ENCODE measurements at places on chromosomes 5 and 9.
A peak's percentile ranks its signal among the peaks of the same experiment; 100 is the strongest.

DNA sequence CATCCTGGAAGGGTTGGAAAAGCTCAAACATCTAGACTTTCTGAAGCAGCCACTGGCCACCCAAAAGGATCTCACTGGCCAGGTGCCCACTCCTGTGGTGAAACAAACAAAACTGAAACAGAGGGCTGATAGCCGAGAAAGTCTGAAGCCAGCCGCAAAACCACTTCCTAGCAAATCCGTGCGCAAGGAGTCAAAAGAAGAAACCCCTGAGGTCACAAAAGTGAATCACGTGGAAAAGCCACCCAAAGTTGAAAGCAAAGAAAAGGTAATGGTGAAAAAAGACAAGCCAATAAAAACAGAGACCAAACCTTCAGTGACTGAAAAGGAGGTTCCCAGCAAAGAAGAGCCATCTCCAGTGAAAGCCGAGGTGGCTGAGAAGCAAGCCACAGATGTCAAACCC is 87.6 kb downstream of the MAP1B start:
- no peak for DNase-seq

GRCh38 chr9:83656952-83657351 is 34.0 kb downstream of the IDNK start:
- DNase-seq = no peak

DNA sequence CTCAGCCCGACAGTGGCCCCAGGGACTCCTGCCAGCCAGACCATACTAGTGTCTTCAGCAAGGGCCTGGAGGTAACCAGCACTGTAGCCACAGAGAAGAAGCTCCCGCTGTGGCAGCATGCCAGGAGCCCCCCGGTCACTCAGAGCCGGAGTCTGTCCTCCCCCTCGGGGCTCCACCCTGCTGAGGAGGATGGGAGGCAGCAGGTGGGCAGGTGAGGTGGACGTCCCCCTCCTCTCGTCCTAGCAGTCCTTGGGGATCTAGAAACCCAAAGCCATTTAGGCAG is 28.0 kb upstream of the LRRC14B start:
- no peak for DNase-seq

DNA sequence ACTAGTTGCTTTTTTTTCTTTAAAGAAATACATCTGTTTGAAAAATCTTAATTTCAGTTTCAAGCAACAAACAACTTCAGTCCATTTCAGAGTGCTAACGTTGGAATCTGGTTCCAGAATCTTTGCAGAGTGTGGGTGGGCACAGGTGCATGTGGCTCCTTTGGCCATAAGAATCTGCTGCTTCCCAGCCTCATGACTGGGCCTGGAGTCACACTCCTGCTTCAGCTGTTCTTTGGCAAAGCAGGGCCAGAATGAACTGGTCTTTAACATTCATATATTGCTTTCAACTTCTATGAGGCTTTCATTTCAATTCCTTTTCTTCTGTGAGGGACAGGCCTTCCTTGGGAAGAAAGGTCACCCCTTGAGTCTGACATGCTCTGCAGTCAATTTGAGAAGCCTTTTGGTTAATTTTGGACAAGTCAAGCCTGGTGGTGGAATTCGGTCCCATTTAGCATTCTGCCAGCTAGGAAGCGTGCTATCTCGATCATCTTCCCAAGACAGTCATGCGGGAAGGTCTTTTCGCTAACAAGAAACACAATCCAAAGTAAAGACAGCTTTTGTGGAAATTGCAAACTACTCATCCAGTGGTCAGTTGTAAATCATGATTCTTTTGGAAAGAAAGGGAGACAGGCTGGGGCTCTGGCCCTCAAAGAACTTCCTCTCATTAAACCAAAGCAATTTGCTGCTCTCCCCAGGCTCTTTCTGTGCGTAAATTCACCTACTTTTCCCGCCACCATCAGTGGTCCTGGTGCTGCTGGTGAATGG is 55.2 kb downstream of the SLC1A3 start:
- DNase-seq = no peak

DNA sequence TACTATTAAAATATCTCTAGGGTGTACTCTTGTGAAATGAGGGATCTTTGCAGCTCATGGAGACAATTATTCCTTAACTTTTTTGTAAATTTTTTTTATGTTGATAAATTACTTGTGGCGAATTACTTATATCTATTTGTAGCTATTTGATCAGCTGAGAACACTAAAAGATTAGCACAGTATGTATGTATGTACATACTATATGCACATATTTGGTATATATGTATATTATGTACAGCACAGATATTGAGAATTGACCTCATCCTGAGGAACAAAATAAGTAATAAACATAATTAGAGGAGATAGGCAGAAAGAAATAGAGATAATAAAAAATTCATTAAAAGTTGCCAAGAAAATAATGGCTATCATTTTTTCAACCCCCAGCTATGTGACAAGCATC is 11.8 kb downstream of the CDKN2A start:
- DNase-seq = no peak

- DNase-seq = no peak
Measured at GRCh38 chr5:23655674-23656073, 148.3 kb downstream of the PRDM9 start.

GRCh38 chr9:68983008-68983411 is 30.9 kb downstream of the PRKACG start:
- no peak for DNase-seq

- peak; percentile 52 for DNase-seq
Measured at GRCh38 chr5:174910245-174910737, 185.9 kb downstream of the MSX2 start.

DNA sequence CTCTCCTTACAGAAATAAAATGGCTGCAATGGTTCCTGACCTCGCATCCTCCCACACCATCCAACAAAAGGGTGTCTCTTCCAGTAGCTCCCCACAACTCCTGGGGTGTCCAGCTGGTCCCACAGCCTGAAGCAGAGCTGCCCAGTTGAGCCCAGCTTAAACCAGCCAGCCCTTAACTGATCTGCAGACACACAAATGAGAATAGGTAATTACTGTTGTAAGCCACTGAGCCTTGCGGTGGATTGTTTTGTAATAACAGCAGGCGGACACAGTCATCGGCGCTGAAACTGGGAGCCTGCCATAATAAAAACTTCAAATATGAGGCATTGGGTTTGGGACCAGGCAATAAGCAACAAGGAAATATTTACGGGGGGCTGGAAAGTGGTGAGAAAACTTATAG is 10.4 kb upstream of the ZBTB43 start:
- DNase-seq = no peak

- no peak for DNase-seq
Measured at GRCh38 chr5:95841914-95842812, 19.6 kb upstream of the GLRX start.

DNA sequence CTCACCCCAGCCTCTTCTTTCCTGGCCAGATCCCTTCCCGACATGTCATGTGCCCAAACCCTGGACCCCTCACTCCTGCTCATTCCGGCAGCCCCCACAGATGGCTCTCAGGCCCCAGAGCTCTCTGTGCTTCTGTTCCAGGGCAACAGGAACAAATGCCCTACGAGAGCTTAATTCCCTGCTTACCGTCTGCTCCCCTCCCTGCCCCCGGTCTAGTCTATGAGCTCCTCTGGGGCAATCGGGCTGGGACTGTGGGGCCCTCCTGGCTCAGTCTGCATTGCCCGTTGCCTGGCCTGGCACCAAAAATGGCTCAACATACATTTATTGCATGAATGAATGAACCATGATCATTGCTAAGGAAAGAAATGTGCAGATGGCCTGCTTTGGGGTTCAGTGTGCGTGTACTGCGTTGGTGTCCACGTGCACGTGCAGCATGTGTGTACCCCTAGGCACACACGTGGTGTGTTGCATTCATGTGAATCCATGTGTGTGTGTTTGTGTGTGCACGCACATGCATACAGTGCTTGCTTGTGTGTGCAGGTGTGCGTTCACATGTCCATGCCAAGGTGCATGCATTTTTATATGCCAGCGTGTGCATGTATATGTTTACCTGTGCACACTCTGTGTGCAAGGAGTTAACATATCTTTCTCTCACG is 201.2 kb upstream of the IER5L start:
- no peak for DNase-seq

DNA sequence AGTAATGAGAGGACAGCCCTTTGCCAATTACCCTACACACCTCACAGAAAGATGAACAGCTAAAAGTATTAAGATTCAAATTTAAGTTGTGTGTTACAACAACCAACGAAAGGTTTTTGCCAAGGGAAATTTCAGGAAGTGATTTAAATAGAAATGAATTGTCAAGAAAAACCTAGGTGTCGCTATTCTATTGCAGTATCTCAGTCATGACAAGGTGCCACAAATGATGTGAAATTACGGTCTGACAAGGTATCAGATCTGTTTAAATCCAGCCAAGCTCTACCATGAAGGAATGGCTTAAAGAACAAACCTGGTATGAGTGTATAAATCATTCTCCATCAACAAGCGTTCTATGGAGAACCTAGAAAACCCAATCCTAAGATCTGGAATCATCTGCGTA is 189.7 kb downstream of the ATPSCKMT start:
- no peak for DNase-seq

GRCh38 chr5:102873379-102873932 is 118.4 kb downstream of the PAM start:
- DNase-seq = no peak

GRCh38 chr9:77523891-77524290 is 124.2 kb downstream of the GNA14 start:
- no peak for DNase-seq

GRCh38 chr9:100472788-100473275 is at the start of gene TMEFF1:
Gene TMEFF1, plus strand, starts transcription at chr9:100473149. Its CDS starts 396 bp downstream, at chr9:100473545.
- no peak for DNase-seq

DNA sequence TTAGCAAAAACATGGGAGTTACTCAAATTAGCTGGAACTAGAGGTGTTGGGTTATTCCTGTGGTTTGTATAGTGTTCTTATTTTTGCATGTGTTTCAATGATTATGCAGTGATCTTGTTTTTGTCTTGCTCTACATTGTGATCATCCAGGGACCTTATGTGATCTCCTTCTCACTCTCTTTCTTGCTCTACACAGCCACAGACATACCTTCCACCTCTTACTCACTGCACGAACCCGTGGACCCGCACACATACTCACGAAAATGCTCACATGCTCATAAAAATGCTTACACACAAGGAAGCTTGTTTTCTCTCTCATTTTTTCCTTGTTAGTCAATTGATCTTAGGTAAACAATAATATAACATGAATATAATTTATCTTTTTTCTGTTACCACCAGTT is 187.1 kb downstream of the KDM4C start:
- no peak for DNase-seq
